ENCODE measurements at places on chromosomes 7 and 10.

- peak; percentile 37 for DNase-seq
Observed at GRCh38 chr10:109956454-109957091, 33.3 kb upstream of the XPNPEP1 start.

DNA sequence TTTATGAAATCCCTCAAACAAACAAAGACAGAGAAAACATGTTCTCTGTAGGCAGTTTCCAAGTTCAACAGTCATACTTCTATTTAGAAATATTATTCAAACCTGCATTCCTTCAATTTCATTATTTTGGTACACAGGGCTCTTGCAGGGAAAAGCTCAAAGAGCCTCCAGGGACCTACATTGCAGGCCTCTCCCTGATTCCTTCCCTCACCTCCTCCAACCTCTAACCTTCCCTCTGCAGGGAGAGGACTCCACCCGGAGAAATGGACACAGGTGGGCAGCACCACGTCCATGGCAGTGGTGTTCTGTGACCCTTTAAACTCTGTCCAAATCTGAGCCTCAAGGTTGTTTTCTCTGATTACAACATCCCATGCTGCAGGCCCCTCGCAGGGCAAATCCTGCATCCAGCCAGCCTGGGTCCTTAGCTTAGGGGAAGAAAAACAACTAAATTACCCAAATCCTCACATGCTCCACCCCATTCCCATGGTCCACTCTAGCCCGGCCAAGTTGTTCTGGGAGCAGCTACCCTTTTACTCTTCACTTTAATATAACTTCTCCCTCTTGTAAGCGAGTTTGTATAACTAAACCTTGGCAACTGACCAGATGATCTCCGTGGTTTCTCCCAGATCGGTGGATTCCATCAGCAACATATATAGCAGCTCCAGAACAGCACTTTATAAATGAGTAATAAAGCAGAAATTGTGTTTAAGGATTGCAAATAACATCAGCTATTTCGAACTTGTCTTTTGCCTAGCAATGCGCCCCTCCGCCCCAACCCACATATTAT is 129.8 kb downstream of the CUBN start:
- no peak for DNase-seq

- no peak for DNase-seq
Observed at GRCh38 chr10:49038711-49039110, 76.6 kb downstream of the VSTM4 start.

GRCh38 chr10:93594518-93594917 is 6.5 kb downstream of the RBP4 start:
- no peak for DNase-seq

GRCh38 chr7:151311294-151311864 is 30.2 kb upstream of the NUB1 start:
- peak; percentile 45 for DNase-seq

- no peak for DNase-seq
Observed at GRCh38 chr7:93758631-93759030, 131.9 kb downstream of the TFPI2 start.
